RWPE1 (cell line): ENCODE measurements at places on chromosomes 7 and 10.

- peak; percentile 55 for DNase-seq
Observed at GRCh38 chr7:158829021-158829341, 328 bp downstream of the ESYT2 start.

- DNase-seq = no peak
Observed at GRCh38 chr7:106058928-106059324, 53.2 kb downstream of the SYPL1 start.

DNA sequence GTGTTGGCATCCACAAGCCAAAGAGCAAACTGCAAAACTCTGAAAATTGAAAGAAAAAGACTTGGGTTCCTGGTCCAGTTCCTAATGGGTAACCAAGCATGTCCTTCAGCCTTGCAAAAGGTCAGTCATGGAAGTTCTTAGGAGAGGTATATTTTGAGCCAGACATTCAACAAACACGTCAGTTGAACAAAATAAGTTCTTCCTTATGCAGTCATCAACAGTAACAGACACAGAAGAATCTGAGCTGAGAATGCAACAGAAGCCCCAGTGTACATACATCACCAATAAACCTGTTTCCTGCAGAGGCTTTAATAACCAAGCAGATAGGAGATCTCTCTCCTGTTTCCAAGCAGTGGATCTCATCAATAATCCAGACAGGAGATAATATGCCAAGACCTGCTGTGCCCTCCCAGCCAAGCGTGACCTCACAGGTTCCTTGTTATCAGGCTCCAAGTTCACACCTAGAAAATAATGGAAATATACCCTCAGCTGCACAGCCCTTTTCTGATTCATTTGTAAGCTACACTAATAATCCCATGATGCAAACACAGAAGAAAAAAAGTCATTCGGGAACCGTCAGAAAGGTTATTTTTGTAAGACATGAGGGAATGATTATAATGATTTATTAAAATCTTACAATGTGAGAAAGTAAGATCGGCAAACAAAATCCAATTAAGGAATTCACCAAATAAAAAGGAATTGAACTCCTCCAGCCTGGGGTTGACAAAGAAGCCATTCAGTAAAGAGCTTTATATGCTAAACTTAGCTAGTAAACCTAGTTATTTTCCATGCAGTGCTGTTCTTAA lies 90.7 kb downstream of the DGKI start:
- DNase-seq = no peak

GRCh38 chr10:124332426-124332825 lies 86.3 kb downstream of the OAT start:
- DNase-seq = no peak

DNA sequence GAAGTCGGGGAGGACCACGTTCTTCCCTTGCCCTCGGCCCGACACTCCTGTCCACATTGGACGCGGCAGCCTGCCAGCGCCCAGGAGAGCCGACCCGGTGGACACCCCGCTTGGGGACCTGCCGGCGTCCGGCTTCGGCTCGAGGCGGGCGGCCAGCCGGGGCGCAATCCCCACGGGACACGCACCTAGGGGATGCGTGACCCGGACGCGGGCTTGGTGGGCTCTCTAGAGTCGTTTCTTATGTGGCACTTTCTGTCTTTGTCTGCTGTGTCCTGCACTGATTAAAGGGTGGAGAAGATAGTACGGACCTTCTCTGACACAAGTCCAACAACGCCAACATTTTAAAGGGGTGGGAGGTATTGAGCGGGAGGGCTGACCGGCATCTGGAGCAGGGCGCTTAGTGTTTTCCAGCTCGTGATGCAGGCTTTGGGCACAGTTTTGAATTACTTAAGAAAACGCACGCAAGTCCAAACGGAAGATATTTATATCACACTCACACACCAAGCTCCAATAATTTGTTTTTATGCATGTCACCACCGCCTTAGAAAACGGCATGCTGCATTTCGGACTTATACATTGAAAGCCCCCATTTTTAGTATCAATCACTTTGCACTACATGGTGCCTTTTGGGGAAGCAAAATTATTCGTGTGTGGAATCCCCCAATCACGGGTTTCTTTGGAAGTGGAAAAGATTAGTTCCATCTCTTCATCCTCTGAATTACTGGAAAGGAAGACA lies 3.9 kb upstream of the SPAG6 start:
- no peak for DNase-seq

DNA sequence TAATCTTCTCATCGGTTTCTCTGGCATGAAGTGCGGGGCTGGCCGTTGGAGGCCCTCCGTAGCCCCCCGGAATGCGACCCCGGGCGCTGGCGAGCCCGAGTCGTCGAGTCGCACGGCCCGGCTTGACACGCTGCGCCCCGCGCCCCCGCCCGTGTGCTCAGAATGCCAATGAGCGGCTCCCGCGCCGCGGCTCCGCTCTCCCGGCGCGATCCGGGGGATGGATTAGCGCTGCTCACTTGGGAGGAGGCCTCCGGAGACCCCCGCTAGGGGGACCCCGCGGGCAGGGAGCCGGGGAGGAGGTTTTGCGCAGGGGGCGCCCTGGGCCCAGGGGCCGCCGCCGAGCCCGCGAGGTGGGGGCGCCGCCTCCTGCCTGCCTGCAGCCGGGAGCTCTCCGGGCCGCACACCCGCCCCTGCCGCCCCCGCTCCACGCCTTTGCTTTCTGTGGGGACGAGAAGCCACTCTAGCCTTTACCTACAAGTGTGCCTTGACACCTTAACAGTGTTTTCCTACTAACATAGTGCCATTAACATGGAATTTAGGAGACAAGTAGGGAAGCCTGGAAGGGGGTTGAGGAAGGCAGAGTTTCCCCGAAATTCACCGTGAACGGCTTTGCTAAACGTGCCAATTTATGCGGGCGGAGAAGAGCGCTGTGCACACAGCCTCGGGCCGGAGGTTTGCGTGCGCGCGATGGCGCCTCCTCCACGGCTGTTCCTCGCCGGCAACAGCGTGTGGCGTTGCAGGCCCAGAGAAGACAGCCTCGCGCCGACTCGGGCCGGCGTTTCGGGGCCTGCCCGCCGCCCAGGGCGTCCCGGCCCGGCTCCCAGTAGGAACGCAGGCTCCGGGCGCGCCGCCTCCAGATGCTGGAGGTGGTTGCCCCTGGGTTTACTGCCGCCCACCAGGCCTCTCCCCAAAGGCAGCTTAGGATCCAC lies 7.1 kb downstream of the SHH start:
- DNase-seq = peak; percentile 63

DNA sequence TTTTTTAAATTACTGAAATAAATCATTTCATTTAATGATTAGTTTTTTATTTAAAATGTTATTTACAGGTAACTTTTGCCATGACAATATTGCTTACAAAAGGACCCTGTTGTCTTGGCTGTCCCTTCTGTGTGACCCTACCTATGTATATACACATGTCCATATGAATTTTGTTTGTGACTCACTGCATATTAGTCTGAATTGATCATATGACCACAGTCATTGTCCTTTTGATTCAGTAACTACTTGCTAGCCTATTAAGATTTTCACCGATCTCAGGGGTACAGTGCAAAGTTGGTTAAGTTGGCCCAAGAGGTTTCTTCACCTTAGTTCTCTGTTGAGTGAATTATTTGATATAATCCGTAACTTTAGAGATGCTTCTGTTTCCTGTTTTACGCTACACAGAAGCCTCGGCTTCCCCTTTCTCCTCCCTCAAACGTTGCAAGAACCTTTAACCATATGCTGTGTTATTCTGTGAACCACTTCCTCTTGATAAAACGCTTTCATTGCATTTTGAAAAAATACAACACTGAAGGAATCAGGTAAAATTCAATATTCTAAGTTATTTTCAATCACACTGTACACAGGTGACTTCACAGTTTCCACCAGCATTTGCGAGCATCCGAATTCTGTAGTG lies 43.9 kb downstream of the APBB1IP start:
- no peak for DNase-seq

- no peak for DNase-seq
Observed at GRCh38 chr10:62870866-62871265, 54.7 kb upstream of the EGR2 start.

GRCh38 chr7:40979296-40979695 lies 723.6 kb downstream of the INHBA start:
- no peak for DNase-seq

DNA sequence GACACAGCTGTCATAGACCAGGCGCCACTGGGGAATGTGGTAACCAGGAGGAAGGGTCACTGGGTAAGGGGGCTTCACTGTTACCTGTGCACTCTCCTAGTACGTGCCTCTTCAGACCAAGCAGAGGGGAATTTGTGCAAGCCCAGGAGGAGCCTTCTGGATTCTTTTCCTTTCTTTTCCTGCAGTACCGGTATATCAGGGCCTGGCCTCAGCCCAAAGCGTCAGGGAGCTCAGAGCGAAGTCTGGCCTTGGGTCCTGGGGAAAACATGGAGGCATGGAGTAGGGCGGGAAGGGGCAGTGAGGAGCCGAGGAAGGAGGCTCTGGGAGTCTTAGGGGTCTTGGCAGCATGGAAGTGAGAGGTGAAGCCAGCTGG lies 133.6 kb upstream of the GDF10 start:
- DNase-seq = no peak

DNA sequence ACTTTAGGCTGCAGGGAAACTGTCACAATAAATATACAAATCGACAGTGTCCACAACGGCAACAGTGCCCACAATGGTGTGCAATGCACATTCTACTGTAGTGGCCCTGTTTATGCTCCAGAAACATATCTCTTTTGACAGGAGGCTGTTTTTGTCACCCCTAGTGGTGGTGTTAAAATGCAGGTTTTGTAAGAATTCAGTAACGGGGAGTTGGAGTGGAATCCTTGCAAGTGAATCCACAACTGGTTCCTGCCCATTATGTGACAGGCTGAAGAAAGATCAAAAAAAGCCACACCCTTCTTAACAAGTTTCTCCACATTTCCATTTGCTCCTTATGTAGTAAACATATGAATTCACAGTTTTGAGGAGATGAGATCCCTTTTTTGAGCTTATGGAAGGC lies 58.5 kb downstream of the BEND7 start:
- no peak for DNase-seq

DNA sequence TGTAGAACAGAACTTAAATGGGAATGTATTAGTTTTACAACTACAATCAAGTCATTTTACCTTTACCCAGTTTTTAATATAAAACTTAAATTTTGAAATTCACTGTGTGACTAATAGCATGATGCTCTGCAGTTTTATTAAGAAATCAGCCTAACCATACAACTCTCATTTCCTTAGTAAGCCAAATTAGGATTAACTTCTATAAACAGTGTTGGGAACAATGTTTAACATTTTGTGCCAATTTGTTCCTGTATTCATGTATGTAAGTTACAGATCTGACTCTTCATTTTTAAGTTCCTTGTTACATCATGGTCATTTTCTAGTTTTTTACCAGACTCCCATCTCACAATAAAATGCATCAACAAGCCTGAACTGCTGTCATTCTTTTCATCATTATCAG lies 209.8 kb downstream of the ZEB1 start:
- no peak for DNase-seq

GRCh38 chr10:86709396-86710185 lies 41.3 kb downstream of the LDB3 start:
- no peak for DNase-seq

GRCh38 chr10:34670081-34670480 lies 145.0 kb downstream of the PARD3 start:
- no peak for DNase-seq

DNA sequence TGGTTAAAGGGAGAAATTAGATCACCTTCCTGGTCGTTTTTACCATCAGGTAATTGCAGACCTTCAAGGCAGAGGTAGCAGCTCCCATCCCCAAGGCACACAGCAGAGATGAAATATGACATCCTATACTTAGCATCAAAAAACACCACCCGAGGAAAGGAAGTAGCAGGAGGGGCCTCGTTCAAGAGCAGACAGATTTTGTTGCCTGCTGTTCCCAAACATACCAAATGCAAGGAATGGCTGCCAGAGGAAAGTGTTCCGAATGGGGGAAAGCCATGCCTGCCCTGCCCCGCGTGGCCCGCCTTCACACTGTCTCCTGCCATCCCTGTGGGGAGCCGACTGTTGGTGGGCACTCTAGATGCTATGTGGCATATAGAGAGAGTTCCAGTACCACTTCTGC lies 18.0 kb downstream of the FKBP6 start:
- no peak for DNase-seq

DNA sequence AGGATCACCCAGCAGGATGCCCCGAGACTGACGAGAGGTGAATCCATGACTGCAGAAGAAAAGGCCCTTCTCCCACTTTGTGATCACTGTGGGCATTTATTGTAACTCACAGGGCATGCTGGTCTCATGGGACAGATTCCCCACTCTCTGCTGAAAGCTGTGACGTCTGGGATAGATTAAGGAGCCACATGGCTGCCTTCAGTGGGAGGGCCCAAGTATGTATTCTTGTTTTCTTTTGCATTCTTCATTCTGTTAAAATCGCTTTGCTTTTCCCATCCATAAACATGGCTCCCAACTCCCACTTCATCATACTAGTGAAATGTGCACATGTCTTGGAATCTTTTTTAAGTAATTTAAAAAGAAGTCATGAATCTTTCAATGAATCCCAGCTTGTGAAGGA lies 67.2 kb downstream of the FAM107B start:
- no peak for DNase-seq

DNA sequence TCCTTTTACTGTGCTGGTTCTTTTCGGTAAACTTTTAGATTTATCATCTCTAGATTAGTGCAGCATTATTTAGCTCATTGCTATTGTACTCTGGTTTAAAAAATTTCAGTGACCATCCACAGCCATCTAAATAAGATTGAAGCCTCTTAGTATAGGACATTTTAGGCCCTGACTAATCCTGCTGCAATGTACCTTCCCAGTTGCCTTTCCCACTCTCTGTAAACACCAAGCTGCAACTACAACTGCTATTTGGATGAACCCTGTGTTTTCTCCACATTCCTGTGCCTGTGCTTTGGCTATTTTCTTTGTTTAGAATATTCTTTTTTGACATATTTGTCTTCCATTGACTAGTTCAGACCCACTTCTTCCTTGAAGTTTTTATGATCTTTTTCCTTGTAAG lies 314.6 kb downstream of the AUTS2 start:
- no peak for DNase-seq

GRCh38 chr7:147497246-147497645 lies 1093.3 kb upstream of the C7orf33 start:
- no peak for DNase-seq

GRCh38 chr7:116906391-116906790 lies 44.0 kb downstream of the CAPZA2 start:
- DNase-seq = no peak

GRCh38 chr10:24494777-24495176 lies 228.9 kb downstream of the ARHGAP21 start:
- DNase-seq = no peak

DNA sequence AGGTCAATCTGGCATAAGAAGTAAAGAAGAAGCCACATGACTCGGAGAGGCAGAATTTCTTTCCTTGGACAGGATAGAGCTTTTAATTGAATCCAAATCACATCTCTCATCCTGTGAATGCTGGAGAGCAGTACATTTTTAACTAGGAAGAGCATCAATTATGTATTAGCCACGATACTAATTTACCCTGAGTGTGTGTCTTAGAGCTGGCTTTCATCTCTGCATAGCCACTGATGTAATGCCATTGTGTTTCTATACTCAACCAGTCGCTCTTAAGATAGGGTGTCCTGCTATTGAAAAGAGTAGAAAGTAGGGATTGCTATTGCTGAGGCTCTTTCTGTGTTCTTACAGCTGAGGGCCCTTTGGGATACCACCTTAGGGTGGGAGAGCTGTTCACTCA lies 280.3 kb downstream of the AUTS2 start:
- no peak for DNase-seq
